ENCODE measurements at places on chromosomes 13 and 19.
A peak's percentile ranks its signal among the peaks of the same experiment; 100 is the strongest.

GRCh38 chr13:53343361-53343744 is 314.7 kb downstream of the OLFM4 start:
- no peak for DNase-seq

DNA sequence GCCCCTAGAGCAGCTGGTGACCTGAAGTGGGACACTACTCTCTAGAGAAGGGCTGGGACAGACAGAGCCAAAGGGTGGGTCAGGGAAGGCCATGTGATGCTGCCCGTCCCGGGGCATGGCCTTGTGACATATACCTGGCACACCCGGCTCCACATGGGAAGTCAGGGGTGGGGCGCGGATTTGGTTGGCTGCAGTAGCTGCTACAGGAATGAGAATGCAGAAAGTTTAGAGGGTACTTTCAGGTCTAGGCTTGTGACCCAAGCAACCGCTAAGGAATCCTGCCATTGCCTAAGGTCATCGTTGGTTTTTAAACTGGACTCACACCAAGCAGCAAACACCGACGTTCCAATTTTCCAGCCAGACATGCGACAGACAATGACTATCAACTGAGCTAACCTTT is 25.9 kb downstream of the RCBTB2 start:
- DNase-seq: no peak

DNA sequence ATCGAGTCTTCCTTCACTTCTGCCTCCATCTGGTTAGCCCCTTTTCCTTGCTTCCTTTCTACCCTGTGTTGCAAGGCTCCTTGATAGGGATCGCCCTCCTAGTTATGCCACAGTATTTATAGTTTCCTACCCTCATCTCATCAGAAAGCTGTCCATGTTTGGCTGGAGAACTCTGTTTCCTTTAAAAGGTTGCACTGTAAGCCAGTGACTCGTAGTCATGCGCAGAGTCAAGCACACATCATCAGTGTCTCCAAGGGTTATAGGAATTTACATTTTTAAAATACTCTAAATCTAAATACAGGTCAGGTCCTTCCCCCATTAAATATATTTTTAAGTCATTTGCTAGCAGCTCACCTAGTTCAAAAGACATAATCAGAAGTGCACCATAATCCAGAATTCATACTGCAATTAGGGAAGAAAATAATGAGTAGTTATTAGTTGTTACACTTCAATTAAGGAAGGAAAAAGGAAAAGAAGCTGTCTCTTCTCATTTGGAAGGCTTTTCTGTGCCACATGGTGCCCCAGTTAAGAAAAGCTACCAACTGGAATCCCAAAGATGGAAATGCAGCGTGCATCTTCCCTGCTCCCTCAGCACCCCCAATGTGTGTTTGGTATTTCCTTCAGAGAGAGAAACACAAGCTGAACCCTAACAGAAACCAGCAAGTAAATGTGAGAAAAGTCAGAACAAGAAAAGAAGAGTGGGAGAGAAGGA is 81.0 kb downstream of the GPR12 start:
- peak; percentile 64 for DNase-seq

DNA sequence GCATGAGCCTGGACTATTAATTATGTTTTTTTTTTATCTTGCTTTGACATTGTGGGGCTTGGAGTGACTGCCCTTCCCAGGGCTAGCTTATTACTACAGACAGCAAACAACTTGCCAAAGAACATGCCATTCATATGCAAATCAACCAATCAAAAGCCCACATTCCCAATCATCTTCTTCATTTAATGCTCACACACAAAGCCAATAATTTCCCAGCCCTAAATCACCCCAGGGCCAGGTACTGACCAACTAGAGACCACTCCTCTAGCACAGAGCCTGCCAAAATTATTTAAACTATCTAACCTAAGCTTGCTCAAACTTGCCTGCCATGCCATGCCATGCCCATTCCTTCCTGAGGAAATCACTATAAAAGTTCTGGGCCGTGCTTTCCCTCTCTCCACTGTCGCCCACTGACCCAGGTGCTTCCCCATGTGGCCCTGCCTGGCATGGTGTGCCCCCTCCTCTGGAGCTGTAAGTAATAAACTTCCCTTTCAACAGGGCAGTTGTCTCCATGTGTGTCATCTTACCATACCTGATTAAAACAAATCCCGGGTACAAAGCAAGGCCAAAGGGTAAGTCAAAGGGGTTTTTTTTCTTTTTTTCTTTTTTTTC is 15.7 kb downstream of the PBX4 start:
- no peak for DNase-seq

GRCh38 chr19:58010507-58010906 is 7.9 kb upstream of the ZNF606 start:
- no peak for DNase-seq

DNA sequence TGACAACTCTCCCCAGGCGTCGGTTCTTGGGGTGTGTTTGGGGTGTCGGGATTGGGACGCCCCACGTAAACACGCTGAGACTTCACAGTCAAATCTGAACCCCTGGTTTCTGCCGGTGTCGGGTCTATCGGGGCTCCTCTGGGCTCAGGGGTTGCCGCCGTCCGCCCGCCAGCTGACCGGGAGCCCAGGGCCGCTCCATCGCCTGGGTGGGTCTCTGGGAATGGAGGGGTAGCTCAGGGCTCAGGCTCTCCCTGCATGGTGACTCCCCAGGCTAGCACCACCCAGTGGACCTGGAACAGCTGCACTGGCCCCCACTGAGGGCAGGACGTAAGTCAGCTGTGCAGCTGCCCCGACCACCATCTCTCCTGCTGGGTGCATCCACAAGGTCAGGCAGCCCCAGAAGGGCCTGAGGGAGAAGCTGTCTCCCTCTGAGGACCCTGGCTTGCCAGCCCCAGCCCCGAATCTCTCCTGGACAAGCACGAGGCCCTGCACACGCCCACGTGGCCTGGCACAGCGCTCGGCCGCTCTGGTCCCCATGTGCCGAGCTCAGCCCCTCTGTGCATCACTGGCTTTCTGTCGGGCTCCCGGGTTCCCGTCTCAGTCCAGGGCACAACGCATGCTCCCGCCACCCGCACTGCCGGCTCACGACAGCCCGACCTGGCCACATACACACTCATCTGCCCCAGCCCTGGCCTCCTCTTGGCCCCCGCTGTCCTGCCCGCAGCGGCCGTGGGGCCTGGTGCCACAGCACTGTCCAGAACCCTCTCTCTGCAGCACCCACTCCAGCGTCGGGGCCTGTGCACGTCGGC is 6.1 kb downstream of the RNF126 start:
- no peak for DNase-seq

- DNase-seq: no peak
Measured at GRCh38 chr13:64680739-64681138, 2549.4 kb downstream of the PCDH9 start.

DNA sequence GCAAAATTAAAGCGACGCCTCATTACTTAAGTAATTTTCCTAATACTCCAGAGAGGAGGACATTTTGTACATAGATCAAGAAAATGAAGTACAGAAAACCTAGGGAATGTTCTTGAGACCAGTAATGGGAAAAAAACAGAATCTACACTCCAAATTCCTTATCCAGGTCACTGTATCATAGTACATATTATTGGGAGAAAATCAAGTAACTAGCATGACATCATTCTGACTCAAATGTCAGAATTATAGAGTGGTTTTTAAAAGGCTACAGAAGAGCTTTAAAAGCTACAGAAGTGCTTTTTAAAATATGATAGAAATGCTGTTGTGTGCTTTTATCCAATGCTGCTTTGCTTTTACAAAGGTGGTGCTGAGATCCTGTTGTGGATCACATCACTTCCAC is 86.3 kb upstream of the SLC15A1 start:
- no peak for DNase-seq

GRCh38 chr19:8831832-8832131 is 322 bp downstream of the ZNF558 start:
- DNase-seq: no peak

DNA sequence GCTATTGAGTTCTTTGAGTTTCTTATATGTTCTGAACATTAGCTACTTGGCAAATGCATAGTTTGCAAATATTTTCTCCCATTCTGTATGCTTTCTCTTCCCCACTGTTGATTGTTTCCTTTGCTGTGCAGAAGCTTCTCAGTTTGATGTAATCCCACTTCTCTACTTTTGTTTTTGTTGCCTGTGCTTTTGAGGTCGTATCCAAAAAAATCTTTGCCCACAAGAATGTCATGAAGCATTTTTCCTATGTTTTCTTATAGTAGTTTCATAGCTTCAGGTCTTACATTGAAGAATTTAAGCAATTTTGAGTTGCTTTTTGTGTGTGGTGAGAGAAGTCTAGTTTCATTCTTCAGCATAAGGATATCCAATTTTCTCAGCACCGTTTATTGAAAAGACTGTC is 536.7 kb upstream of the ARGLU1 start:
- DNase-seq: no peak

DNA sequence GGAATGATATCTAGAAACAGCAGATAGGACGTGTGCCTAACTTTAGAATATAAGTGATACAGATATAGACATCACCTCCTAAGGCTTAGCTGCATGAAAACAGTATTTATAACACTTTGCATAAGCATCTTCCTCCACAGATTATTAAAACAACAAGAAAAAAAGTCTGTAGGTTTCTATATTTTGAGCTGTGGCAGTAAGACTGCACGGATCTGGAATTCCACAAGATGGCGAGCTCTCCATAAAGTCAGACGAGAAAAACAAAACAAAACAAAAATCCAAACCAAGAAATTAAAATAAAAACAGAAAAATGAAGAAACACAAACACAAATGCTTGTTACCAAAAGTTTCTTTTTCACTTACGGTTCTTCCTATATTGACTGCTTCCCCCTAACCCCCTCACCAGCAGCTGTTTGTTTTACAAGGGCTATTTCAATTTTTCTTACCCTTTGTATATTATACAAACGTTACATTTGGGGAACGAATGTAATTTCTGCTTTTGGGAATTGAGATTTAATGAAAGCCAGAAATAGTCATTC is 285.8 kb downstream of the MYO16 start:
- peak; percentile 14 for DNase-seq

- DNase-seq: no peak
Measured at GRCh38 chr13:24353736-24354135, 44.4 kb downstream of the C1QTNF9 start.

DNA sequence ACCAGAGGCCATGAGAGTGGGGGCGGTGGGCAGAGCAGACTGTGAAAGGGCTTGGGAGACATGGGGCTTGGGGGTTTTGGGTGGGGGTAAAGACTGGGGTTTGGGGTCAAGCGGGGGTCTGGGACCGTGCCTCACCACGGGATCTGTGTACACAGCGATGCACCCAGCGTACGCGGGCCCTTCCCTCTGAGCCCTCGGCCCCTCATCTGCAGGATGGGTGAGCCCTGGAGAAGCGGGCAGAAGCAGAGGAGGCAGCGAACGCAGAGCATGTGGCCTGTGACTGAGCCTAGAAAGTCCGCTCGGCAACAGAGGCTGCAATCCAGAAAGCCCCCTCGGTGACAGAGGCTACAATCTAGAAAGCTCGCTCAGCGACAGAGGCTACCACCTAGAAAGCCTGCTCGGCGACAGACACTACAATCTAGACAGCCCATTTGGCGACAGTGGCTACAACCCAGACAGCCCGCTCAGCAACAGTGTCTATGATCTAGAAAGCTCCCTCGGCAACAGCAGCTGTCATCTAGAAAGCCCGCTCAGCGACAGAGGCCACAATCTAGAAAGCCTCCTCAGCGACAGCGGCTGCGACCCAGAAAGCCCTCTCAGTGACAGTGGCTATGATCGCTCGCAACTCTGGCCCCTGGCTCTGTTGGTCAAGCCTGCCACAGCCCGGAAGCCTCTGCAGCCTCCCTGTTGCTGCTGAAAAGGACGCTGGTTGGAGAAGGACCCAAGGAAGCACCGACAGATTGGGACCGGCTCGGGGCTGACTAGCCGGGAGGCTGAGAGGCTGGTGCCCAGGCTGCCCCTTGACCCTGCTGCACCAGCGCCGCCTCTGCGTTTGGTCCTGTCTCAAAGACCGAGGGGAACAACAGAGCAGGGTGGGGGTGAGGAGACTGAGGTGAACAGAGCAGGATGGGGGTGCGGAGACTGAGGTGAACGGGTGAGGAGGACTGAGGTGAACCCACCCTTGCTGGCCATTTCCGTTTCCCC is 68.6 kb downstream of the SPACA7 start:
- DNase-seq: no peak

- no peak for DNase-seq
Measured at GRCh38 chr13:33940256-33940655, 122.3 kb downstream of the RFC3 start.

DNA sequence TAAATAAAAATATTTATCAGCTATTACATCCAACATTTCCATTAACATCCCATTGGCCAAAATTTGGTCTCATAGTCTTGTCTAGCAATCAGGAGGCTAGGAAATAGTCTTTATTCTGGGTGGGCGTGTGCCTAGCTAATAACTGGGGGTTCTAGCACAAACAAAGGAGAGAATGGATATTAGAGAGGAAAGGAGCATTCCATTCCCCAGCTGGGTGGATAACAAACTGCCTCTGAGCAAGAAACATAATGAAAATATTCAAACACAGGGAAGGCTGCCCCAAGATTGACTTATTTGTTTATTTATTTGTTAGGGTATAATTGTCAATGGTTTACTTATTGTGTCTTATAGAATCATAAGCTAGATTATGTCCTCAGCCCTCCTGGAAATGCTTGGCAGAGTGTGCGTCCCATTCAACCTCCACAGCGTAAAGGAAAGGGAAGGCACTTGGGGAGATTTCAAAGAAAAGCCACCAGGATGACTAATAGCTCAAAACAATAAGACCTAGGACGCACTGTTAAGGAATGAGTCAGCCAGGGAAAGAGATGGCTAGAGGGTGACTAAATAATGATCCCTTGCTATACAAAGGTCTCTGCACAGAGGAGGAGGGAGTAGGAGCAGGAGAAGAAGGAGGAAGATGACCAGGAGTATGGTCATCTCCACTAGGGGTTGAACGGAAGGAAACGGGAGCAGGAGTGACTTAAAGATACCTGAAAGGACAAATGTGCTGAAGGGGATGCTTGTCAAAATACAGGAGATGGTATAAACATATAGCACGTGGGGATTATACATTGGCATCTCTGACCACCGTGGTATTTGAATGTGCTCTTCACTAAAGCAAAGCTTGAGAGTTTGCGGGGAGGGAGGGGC is 23.5 kb upstream of the USP12 start:
- peak; percentile 94 for DNase-seq

DNA sequence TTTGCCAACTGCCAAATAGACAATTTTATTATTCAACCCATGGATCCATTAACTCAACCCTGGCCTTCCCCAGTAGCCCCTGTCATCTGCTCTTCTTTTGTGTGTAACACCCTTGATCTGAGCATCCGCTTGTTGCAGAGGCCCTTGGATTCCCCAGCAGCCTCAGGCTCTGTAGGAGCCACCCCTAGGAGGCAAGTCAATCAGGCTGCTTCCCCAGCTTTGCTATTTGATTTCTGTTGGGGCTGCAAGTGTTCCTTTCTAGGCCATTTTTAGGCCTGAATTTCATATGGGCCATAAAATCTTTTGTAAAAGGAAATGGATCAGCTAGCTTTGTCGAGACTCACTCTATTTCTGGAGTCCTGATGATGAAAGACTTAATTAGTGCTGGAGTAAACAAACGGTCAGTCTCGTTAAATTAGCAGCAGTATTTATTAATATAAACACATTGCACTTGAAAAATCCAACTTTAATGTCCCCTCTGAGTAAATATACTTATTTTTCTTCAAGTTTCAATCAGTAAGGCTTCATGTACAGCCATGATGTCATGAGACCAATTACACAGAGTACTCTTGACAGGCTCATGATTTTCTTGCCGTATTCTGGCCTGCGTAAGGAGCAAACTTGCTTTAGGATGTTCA is 105.3 kb downstream of the RGCC start:
- DNase-seq: no peak

GRCh38 chr13:34002924-34003323 is 185.0 kb downstream of the RFC3 start:
- no peak for DNase-seq
